Fibroblast of villous mesenchyme (primary cell): ENCODE measurements at places on chromosomes 12 and 14. TPM values are rescaled to one million over a fixed set of nuclear protein-coding genes. Genes with fewer than 3 reads are reported as not detected.

GRCh38 chr12:110948041-110948440, 27.7 kb upstream of the MYL2 start:
- no peak for DNase-seq

Gene C12orf54
- total RNA-seq, result not detected in 2 replicates

GRCh38 chr12:6235499-6235898, 35.3 kb downstream of the CD9 start:
- DNase-seq, result no peak

DNA sequence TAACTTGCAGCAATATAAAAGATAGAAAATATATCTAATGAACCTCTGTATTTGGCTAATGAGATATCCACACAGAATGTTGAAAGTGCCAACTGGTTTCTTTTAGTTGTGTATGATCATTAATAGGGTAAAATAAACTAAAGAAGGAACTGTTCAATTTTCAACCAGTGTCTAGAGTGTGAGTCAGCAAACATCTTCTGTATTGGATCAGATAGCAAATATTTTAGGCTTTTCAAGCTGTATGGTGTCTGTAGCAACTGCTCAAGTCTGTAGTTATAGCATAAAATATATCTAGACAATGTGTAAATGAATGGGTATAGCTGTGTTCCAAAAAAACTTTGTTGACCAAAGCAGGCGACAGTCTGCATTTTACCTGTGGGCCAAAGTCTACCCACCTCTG, 23.5 kb upstream of the NOVA1 start:
- no peak for DNase-seq

Gene SPIC
- total RNA-seq, result not detected in 2 replicates

Gene NOVA1
- total RNA-seq, result 1.9 and 6.9 TPM in 2 replicates

DNA sequence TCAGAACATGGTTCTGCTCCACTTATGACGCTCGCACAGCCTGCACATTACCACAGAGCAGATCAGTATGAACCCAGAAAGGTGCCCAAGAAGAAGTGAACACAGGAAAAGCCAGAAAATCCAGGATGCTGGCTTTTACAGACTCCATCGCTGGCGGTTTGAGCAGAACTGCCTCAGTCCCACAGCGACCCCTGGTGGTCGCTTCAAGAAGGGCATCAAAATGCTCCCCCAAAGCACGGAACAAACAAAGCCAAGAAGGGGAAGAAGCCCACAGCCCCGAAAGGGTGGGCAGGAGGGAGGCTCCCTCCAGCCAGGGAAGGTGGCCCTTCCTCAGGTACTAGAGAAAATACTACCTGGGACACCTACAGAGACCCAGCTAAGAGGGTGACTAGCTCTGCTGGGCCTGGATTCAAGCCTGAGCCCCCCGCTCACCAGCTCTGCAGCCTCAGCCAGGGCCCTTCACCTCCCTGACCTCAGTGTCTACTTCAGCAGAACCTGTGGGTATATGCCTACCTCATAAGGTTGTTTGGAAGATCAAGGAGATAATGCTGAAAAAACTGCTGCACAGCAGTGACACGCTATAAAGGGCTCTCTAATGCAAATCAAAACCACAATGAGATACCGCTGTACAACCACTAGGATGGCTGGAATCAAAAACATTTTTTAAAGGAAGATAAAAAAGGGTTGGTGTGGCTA, 98.1 kb downstream of the NCOR2 start:
- no peak for DNase-seq

Gene FZD10
- not detected in 2 replicates for total RNA-seq

Gene MCRS1
- 47.5 and 61.5 TPM in 2 replicates for total RNA-seq

- DNase-seq, result peak; percentile 93
These were observed 124.2 kb downstream of the HMGA2 start for GRCh38 chr12:65948320-65949008.

Gene RFX4
- total RNA-seq, result not detected in 2 replicates

GRCh38 chr14:91113829-91114078, at the start of gene DGLUCY:
TSS of gene DGLUCY (plus strand) at chr14:91114073. CDS start at chr14:91160295, 46,222 bp downstream.
- DNase-seq, result peak; percentile 80

GRCh38 chr12:115870021-115870420, 407.5 kb downstream of the MED13L start:
- DNase-seq, result no peak

Gene CAPZA3
- total RNA-seq, result not detected in 2 replicates

- DNase-seq, result no peak
These were observed 77.7 kb upstream of the GNPNAT1 start for GRCh38 chr14:52868911-52869618.

DNA sequence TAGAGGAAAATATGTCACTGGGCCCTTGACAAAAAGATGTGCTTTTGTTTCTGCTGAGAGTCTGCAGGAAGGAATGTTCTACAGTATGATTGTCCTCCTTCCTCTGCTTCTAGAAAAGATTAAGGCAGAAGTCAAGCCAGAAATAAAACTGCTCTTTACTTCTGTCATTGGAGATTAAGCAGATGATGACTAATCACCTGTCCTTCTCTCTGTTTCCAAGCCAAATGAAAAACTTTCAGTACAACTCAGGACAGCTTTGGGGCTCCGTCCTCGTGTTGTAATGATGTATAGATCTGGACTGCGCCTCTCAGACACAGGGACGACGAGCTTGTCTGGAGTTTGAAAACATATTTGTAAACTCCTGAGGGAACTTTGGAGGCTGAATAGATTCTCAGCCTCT, 159.3 kb downstream of the DYRK2 start:
- peak; percentile 65 for DNase-seq
